Neural crest cell (in vitro differentiated cells): ENCODE measurements at places on chromosomes 4 and X. TPM values are rescaled to one million over a fixed set of nuclear protein-coding genes. Genes with fewer than 3 reads are reported as not detected.

Gene KLF8
- total RNA-seq = 2.2 and 2.6 TPM in 2 replicates

Gene RAB40A
- 0.34 and 0.70 TPM in 2 replicates for total RNA-seq

Gene SRPX2
- 0.30 and 0.35 TPM in 2 replicates for total RNA-seq

Gene LEF1
- 55.0 and 62.1 TPM in 2 replicates for total RNA-seq

Gene ZAR1
- 0.27 TPM in 1 of 2 replicates, not detected in the other for total RNA-seq

Gene CENPE
- total RNA-seq = 59.7 and 70.0 TPM in 2 replicates

Gene GPM6B
- total RNA-seq = 119 and 129 TPM in 2 replicates

Gene SLC9B2
- 21.6 and 24.9 TPM in 2 replicates for total RNA-seq

Gene RGN
- 0.27 and 0.70 TPM in 2 replicates for total RNA-seq

DNA sequence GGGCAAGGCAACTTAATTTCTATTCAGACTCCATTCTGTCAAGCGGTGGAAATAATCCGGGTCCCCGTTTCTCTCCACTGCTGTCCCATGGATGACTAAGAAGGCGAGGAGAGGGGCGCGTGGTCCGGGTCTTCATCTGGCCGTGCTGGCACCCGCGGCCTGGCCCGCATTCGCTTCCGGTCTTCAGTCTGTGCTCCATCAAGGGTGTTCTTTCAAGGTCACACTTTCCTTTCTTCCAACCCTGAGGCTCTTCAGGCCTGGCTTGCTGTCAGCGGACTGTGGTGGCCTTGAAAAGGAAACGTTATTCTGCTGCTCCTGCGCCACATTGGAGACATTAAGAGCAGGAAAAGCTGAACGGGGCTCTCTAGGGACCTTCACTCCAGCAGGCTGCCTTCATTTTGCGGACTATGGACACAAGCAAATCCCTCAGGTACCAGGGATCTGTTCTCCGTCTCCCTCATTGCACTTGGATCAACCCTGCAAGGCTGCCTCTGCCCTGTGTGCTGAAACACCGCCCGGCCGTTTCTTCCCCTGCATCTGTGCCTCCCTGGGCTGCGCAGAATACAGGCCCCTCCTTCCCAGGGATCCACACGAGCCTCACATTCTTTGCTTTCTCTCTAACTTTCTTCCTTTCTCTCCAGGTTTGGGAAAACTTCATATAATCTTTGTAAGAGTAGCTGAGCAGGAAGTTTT is 5.7 kb upstream of the SLC25A4 start:
- H3K4me1 ChIP-seq = peaks cover 8% of the 10 kb centered on the region
- no peak overlapping the region for H3K27ac ChIP-seq
- no peaks in the 10 kb centered on the region for H3K36me3 ChIP-seq
- DNase-seq = no peak

DNA sequence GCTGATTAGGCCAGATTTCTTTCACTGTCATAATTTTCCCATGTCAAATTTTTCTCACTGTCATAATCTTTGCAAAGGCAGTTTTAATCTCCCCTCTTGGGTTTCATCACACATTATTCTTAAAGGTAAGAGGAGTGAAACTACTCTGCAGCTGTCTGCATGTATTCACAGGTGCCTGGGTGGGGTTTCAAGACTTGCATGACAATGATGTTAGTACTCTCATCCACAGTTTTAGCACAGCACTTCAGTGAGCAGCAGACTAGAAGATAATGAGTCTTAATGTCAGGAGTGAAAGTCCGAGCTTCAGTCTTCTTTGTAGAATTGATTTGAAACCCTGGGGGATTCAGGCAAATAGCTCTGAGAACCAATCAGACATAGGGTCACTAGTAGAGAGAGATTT is 182.5 kb upstream of the GALNT7 start:
- H3K27me3 ChIP-seq = no peaks in the 10 kb centered on the region
- H3K4me1 ChIP-seq = peaks cover 36% of the 10 kb centered on the region
- peaks cover 13% of the 10 kb centered on the region for H3K36me3 ChIP-seq
- H3K4me3 ChIP-seq = no peak overlapping the region
- H3K27ac ChIP-seq = no peak overlapping the region

DNA sequence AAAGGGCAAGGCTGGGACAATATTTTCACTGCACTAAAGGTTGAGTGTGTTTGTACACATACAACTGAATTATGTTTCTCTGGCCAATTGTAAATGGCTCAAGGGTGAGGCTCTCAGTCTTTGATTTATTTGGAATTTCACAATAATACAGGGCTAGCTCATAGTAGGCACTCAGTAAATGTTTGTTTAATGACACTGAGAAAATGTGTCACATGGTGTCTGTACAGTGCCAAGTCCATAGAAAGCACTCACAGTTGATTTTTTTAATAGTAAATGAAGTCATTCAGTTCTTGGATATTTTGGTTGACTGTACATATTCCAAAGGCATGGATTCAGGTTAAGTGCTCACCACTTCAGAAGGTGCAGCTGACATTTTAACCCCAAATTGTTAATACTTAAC is 176.4 kb downstream of the IL1RAPL2 start:
- no peak overlapping the region for H3K4me3 ChIP-seq
- no peaks in the 10 kb centered on the region for H3K36me3 ChIP-seq
- H3K4me1 ChIP-seq = peaks cover 25% of the 10 kb centered on the region
- H3K27ac ChIP-seq = no peak overlapping the region

DNA sequence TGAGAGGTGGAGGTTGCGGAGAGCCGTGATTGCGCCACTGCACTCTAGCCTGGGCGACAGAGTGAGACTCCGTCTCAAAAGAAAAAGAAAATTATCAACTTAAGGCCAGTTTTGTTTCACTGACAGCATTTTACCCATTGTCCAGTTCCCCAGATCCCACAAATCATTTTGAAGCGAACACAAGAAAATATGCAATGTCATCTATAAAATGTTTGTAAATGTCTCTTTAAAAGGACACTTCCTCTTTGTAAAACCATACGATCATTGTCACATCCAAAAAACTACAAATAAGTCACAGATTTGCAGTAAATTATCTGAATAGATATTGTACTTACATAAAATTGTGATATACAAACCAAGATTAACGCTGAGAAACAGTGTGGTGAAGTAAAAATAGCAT is 147.6 kb downstream of the ATRX start:
- no peaks in the 10 kb centered on the region for H3K4me1 ChIP-seq
- no peak overlapping the region for H3K4me3 ChIP-seq
- H3K36me3 ChIP-seq = peaks cover 32% of the 10 kb centered on the region
- no peak overlapping the region for H3K27ac ChIP-seq

DNA sequence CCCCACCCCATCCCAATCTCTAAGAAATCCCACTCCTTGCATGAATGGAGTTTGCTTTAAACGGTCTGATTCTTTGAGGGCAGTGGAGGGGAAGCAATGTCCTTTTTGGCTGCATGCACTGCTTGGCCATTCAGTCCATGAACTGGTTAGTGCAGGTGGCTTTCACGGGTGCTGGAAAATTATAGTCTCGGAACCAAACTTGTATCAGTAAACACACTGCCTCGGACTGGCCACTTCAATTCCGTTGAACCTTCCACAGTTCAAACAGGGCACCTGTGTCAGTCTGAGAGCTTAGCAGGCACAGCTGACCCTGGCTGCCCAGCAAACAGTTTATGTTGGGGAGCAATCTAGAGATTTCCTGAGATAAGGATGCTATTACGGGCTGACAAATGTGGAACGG is 255.6 kb downstream of the DHX15 start:
- H3K27me3 ChIP-seq = peaks cover 21% of the 10 kb centered on the region
- H3K27ac ChIP-seq = peak overlapping the region; percentile 12
- peaks cover 16% of the 10 kb centered on the region for H3K4me1 ChIP-seq
- no peak for DNase-seq
- H3K4me3 ChIP-seq = no peak overlapping the region

DNA sequence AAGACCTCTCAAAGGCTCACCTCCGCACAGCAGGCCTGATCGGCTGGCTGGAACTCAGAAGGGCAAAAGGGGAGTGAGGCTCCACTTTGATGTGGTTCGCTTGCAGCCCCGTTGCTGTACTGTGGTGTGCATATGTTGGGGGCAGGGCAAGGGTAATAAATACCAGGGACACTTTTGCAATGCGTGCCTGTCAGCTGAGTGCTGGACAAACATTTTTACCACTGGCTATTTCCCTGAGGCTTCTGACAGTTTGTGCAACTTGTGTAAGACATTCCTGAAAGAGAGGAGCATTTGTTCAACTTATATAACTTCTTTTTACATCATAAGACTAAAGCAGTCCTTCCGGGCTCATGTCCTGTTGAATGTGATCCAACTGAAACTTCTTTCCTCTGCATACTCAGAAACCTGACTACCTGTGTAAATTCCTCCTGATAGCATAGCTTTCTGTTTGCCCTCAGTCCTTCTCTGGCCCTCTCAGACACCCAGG is 82.3 kb downstream of the SPRY1 start:
- DNase-seq = no peak
- H3K4me1 ChIP-seq = peaks cover 43% of the 10 kb centered on the region
- peak overlapping the region; percentile 65 for H3K27ac ChIP-seq
- no peaks in the 10 kb centered on the region for H3K36me3 ChIP-seq

DNA sequence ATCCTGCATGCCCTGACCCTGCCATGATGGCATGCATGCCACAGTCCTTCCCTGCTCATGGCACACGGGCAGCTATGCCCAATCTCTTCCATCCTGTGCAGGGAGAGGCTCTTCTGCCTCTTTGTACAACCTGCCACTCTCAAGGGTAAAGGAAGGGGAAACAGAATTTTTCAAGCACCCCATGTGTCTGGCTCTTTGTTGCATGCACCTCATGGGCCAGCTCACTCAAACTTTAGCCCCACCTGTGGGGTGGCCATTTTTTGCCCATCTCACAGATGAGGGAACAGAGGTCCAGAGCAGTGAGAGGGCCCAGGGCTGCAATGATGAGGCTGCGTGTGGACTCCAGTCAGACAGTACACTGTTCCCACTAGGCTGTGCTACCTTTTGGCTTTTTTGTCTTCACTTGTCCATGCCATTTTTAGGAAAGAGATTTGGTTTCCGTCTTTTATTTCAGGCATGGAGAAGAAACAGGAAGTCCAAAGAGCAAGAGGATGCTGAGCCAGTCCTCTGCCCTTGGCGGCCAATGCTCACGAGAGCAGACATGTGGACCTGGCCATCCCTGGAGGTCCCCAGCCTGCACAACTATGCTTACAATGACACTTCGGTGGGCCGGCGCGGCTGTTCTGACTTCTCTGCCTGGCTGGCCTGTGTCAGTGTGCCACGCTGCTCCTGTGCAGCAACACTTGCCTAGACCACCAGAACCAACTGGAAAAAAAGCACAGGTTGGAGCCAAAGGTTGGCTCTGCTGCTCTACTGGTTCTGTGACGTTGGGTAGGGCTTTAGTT is 45.6 kb downstream of the NSG1 start:
- no peak overlapping the region for H3K27ac ChIP-seq
- no peaks in the 10 kb centered on the region for H3K27me3 ChIP-seq
- DNase-seq = no peak

DNA sequence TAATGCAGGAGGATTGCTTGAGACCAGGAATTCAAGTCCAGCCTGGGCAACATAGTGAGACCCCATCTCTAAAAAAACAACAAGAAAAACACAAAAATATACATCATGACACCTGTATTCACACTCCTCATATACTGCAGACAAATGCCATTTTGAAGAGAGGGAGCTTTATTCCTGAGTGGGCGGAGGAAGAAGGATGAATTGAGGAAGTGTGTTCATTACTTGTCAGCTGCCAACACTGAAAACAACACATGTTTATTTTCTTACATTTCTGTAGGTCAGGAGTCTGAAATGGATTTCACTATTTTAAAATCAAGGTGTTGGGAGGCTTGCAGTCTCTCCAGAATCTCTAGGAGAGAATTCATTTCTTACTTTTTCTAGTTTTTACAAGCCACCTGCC is 47.2 kb upstream of the CD99 start:
- no peaks in the 10 kb centered on the region for H3K4me1 ChIP-seq
- peaks cover 6% of the 10 kb centered on the region for H3K36me3 ChIP-seq
- H3K27ac ChIP-seq = no peak overlapping the region
- H3K27me3 ChIP-seq = no peaks in the 10 kb centered on the region
- DNase-seq = no peak

- H3K36me3 ChIP-seq = peaks cover 4% of the 10 kb centered on the region
- no peak overlapping the region for H3K27ac ChIP-seq
- H3K4me3 ChIP-seq = no peak overlapping the region
- no peaks in the 10 kb centered on the region for H3K4me1 ChIP-seq
- H3K27me3 ChIP-seq = no peaks in the 10 kb centered on the region
These were observed 425.7 kb downstream of the GPAT3 start for GRCh38 chr4:83961575-83961974.

DNA sequence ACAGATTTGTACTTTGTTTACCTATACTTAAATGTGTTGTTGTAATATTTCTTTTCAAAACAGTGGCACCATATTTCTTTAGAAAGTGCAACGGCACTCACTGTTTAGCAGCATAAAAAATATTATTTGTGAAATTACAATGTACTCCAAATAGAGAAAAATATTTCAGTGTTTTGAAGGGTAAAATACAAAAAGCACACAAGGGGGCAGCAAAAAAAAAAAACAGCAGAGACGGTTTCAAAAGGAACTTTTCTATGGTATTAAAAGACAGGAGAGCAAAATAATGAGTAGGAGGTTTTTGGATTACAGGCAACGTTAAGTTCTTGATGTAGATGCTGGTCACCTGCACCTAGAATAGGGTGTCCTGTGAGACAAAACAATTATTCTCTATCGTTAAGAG is 2.0 kb downstream of the NUDT11 start:
- H3K27ac ChIP-seq = no peak overlapping the region
- H3K4me3 ChIP-seq = peak overlapping the region; percentile 95
- peaks cover 15% of the 10 kb centered on the region for H3K4me1 ChIP-seq
- peaks cover 4% of the 10 kb centered on the region for H3K36me3 ChIP-seq
- DNase-seq = no peak

GRCh38 chr4:98617358-98618047 is 40.9 kb downstream of the TSPAN5 start:
- DNase-seq = no peak
- H3K27ac ChIP-seq = no peak overlapping the region
- H3K4me3 ChIP-seq = no peak overlapping the region
- H3K36me3 ChIP-seq = no peaks in the 10 kb centered on the region
- H3K27me3 ChIP-seq = no peaks in the 10 kb centered on the region

DNA sequence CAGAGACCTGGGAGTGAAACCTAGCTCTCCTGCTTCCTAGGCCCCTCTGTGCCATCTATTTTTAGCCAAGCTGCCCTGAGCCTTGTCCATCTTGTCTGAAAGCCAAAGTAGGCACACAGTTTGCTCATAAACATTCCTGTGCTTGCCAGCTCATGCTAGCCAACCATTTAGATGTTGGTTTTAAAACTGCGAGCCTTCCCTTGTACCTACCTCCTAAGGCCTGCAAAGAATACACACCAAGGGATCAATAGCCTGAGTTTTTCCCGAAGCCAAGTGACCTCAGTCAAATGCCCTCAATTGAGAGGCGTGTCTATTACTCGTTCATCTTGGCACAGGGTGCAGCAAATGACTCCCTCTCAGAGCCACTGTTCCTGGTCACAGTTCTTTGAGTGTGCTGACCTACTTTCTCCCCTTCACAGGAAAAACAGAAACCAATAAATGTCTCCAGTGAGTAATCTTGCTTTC is 48.5 kb downstream of the ZCCHC12 start:
- H3K27me3 ChIP-seq = no peaks in the 10 kb centered on the region
- H3K27ac ChIP-seq = no peak overlapping the region

- no peak overlapping the region for H3K4me3 ChIP-seq
- no peak for DNase-seq
- no peak overlapping the region for H3K27ac ChIP-seq
- H3K27me3 ChIP-seq = no peaks in the 10 kb centered on the region
These were observed 118.7 kb upstream of the PRPS2 start for GRCh38 chrX:12672367-12673106.
